Thymus (tissue), 14 donors: ENCODE measurements at places on chromosomes 1 and 21. TPM values are rescaled to one million over a fixed set of nuclear protein-coding genes. Genes with fewer than 3 reads are reported as not detected.
A peak's percentile ranks its signal among the peaks of the same experiment; 100 is the strongest.

- no peaks in the 10 kb centered on the region for H3K27me3 ChIP-seq
- H3K4me3 ChIP-seq = no peak overlapping the region
- DNase-seq = no peak
- no peaks in the 10 kb centered on the region for H3K36me3 ChIP-seq
Observed at GRCh38 chr1:118085365-118085764, 99.7 kb downstream of the SPAG17 start.

- no peak overlapping the region for H3K4me3 ChIP-seq
- no peaks in the 10 kb centered on the region for H3K4me1 ChIP-seq
- H3K27me3 ChIP-seq = no peaks in the 10 kb centered on the region
- DNase-seq = no peak
Observed at GRCh38 chr1:152679459-152679858, 4.4 kb downstream of the LCE2C start.

- H3K27me3 ChIP-seq = no peaks in the 10 kb centered on the region
- H3K4me1 ChIP-seq = no peaks in the 10 kb centered on the region
- no peak overlapping the region for H3K27ac ChIP-seq
- no peaks in the 10 kb centered on the region for H3K36me3 ChIP-seq
Observed at GRCh38 chr1:38207275-38207674, 160.7 kb upstream of the POU3F1 start.

- no peaks in the 10 kb centered on the region for H3K4me1 ChIP-seq
- H3K36me3 ChIP-seq = no peaks in the 10 kb centered on the region
- no peaks in the 10 kb centered on the region for H3K27me3 ChIP-seq
- H3K4me3 ChIP-seq = no peak overlapping the region
- no peak for DNase-seq
Observed at GRCh38 chr1:83077411-83077810, 921.5 kb downstream of the TTLL7 start.

GRCh38 chr21:35909456-35910223 is 150.7 kb downstream of the SETD4 start:
- DNase-seq = no peak
- no peaks in the 10 kb centered on the region for H3K36me3 ChIP-seq
- H3K4me3 ChIP-seq = no peak overlapping the region
- no peak overlapping the region for H3K27ac ChIP-seq
- peaks cover 2% of the 10 kb centered on the region for H3K27me3 ChIP-seq

DNA sequence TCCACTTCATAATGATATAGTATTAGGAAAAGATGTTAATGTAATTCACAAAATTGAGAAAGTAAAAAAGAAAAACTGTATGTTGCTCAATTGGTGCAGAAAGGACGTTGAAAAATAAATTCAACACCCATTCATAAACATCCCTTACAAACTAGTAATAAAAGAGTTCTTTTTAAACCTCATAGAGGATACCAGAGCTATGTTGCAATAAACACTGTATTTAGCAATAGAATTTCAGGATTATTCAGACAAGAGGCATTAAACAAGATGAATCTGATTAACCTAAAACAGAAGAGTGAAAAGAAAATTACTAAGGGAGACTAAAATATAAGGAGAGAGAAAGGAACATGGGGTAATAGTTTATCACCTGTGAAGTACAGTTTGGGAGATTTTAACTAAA is 154.8 kb downstream of the NTPCR start:
- H3K27ac ChIP-seq = no peak overlapping the region
- no peak overlapping the region for H3K4me3 ChIP-seq
- no peaks in the 10 kb centered on the region for H3K36me3 ChIP-seq
- DNase-seq = no peak

DNA sequence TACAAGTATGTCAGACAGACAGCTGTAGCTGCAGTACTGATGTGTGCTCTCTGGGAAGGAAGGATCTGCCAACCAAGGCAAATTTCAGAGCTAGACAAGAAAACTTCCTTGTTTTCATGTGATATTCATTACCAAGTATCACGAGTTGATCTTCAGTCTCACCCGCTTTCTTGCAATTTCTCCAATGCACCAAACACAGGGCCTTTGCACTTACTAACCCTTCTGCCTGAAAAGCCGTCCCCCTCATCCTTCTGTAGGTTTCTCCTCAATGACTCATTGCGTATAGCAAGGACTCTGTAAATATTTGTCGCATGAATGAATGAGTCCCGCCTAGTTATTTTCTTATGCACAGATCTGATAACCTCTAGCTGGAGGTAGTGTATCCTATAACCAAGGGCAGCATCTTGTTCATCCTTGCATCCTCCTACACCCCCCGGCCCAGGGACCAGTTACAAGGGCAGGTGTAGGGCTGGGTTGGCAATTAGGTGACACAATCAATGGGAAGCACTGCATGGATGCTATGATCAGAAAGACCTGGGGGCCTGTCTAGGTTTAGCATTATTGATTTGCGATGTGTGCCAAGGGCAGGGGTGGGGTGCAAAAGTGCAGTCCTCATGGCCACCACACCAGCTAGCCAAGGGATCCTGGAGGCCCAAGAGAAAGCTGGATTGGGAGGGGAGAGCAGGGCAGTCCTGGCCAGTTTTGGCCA is 51.4 kb upstream of the GPR157 start:
- no peak overlapping the region for H3K27ac ChIP-seq
- H3K4me3 ChIP-seq = no peak overlapping the region
- H3K27me3 ChIP-seq = peaks cover 33% of the 10 kb centered on the region
- no peaks in the 10 kb centered on the region for H3K36me3 ChIP-seq

GRCh38 chr1:33424610-33425009 is 6.3 kb downstream of the PHC2 start:
- H3K27me3 ChIP-seq = peaks cover 9% of the 10 kb centered on the region
- no peak overlapping the region for H3K4me3 ChIP-seq
- DNase-seq = no peak
- no peaks in the 10 kb centered on the region for H3K4me1 ChIP-seq
- no peak overlapping the region for H3K27ac ChIP-seq

- H3K27me3 ChIP-seq = no peaks in the 10 kb centered on the region
- H3K4me1 ChIP-seq = peaks cover 4% of the 10 kb centered on the region
- peak; percentile 63 for DNase-seq
- peaks cover 6% of the 10 kb centered on the region for H3K36me3 ChIP-seq
- no peak overlapping the region for H3K27ac ChIP-seq
Observed at GRCh38 chr1:39973503-39974135, 18.7 kb downstream of the MFSD2A start.

DNA sequence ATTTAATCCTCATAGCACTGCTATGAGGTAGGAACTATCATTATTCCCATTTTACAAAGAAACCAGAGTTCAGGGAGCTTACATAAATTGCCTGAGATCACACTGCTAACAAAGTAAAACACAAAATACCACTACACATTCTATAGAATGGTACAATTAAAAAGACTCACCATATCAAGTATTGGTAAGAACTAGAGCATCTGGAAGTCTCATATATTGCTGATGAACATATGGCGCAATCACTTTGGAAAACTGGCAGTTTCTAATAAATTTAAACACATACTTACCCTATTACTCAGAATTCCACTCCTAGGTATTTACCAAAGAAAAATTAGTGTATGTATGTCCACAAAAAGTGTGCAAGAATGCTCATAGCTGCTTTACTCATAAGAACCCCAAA is 261.5 kb downstream of the RRAGC start:
- H3K27me3 ChIP-seq = no peaks in the 10 kb centered on the region
- H3K4me1 ChIP-seq = no peaks in the 10 kb centered on the region
- H3K27ac ChIP-seq = no peak overlapping the region
- no peak overlapping the region for H3K4me3 ChIP-seq
- no peak for DNase-seq

GRCh38 chr1:225818229-225818628 is 8.3 kb downstream of the EPHX1 start:
- peaks cover 17% of the 10 kb centered on the region for H3K4me1 ChIP-seq
- H3K27ac ChIP-seq = no peak overlapping the region
- no peak for DNase-seq
- H3K4me3 ChIP-seq = no peak overlapping the region

DNA sequence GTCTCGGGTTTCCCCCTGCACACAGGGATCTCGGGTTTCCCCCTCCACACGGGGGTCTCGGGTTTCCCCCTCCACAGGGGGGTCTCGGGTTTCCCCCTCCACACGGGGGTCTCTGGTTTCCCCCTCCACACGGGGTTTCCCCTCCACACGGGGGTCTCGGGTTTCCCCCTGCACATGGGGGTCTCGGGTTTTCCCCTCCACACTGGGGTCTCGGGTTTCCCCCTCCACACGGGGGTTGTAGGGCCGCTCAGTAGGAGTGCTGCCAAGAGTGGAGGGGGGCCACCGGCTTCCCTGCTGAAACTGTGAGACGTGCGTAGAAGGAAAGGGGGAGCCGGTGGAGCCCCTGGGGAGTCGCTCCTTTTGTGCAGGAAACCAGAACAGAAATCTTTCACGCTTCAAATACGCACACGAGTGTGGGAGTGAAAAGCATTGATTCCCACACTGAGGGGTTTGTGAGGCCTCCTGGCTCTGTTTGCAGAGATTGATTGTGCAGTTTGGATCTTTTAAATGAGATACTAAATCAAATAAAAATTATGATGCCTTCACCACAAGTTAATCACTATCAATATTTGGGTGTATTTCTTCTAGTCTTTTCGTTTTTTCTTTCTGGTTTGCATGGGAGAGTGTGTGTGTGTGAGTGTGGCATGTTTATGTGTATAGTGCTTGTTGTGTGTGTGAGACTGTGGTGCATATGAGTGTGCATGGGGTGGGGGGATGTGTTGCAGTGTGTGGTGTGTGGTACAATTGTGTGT is 54.3 kb upstream of the TRAPPC10 start:
- H3K4me3 ChIP-seq = no peak overlapping the region
- DNase-seq = no peak
- H3K36me3 ChIP-seq = peaks cover 25% of the 10 kb centered on the region
- no peak overlapping the region for H3K27ac ChIP-seq
- peaks cover 21% of the 10 kb centered on the region for H3K4me1 ChIP-seq

- H3K36me3 ChIP-seq = no peaks in the 10 kb centered on the region
- no peak overlapping the region for H3K27ac ChIP-seq
- H3K27me3 ChIP-seq = peaks cover 4% of the 10 kb centered on the region
- no peaks in the 10 kb centered on the region for H3K4me1 ChIP-seq
Observed at GRCh38 chr21:41600556-41600955, 92.6 kb upstream of the TMPRSS2 start.

- H3K4me3 ChIP-seq = no peak overlapping the region
- peaks cover 49% of the 10 kb centered on the region for H3K4me1 ChIP-seq
- H3K27ac ChIP-seq = no peak overlapping the region
- H3K36me3 ChIP-seq = no peaks in the 10 kb centered on the region
- no peak for DNase-seq
- H3K27me3 ChIP-seq = no peaks in the 10 kb centered on the region
Observed at GRCh38 chr1:221777431-221778072, 35.7 kb upstream of the DUSP10 start.

GRCh38 chr21:28883931-28884330 is 108.7 kb downstream of the LTN1 start:
- DNase-seq = no peak
- no peak overlapping the region for H3K4me3 ChIP-seq
- H3K4me1 ChIP-seq = no peaks in the 10 kb centered on the region
- no peaks in the 10 kb centered on the region for H3K36me3 ChIP-seq
- H3K27me3 ChIP-seq = no peaks in the 10 kb centered on the region

DNA sequence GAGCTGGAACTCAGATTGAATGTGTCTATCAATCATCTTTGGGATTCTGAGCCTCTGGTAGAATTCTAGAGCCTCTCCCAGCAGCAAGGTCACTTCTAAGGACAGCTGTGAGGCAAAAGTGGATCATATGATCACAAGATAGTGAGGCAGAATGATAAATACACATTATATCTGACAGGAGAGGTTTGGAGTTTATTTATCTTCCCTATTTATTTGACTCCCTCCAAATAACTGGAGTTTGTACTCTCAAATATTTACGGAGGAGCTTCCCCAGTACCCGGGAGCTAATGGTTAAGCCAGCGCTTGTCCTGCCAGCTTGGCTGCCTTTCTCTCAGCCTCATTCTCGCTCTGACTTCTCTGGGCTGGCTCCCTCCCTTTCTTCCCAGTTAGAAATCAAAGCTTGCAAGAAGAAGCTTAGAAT is 2.3 kb downstream of the HMGCS2 start:
- H3K36me3 ChIP-seq = no peaks in the 10 kb centered on the region
- H3K4me1 ChIP-seq = no peaks in the 10 kb centered on the region
- no peak for DNase-seq
- no peak overlapping the region for H3K4me3 ChIP-seq
- H3K27me3 ChIP-seq = no peaks in the 10 kb centered on the region

DNA sequence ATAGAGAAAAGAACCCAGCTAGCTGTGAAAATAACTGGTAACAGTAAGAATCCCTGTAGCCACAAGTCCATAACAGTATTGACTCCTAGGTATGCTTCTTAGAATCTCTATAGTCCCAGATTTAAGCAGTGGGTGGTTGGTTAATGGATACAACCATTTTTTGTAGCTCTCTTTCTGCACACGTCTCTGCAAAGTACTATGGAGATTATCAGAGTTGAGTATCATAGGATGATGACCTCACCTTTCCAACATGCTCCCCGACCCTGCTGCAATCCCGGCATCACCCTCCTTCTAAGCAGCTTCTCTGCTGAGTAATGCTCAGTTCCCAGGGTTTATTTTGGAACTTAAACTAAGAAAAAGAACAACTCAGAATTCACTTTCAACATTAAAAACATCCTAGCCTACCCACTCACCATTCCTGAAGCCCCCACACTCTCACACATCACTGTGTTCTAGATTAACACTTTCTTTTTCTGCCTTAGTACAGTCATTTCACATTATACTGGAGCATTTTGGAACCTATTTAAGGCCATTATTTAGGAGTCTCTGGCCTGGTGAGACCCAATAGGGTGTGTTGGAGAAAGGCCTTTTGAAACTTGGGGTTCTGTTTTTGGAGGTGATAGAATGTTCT is 2.7 kb downstream of the MLLT11 start:
- H3K4me3 ChIP-seq = no peak overlapping the region
- H3K27me3 ChIP-seq = no peaks in the 10 kb centered on the region
- no peak for DNase-seq
- peaks cover 23% of the 10 kb centered on the region for H3K36me3 ChIP-seq
- no peaks in the 10 kb centered on the region for H3K4me1 ChIP-seq

GRCh38 chr1:3441410-3441847 is 13.0 kb upstream of the ARHGEF16 start:
- no peaks in the 10 kb centered on the region for H3K27me3 ChIP-seq
- no peak for DNase-seq
- no peak overlapping the region for H3K27ac ChIP-seq
- no peaks in the 10 kb centered on the region for H3K36me3 ChIP-seq

DNA sequence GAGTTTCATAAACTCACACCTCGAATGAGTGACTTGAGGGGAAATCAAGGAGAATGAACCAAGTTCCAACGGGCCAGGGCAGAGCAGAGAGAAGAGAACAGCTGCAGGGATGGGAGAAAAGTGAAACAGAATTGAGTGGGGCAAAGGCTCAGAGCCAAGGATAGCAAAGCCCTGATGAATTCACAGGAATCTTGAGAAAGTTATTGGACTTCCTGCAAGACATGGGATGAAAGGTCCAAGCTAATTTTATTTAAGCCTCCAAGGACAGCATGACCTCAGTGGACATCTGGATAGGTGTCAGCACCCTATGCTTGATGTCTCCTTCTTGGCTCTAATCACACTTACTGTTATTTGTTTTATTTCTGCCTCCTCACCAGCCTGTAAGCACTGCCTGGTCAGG is 43.0 kb upstream of the RAVER2 start:
- no peak overlapping the region for H3K4me3 ChIP-seq
- H3K4me1 ChIP-seq = no peaks in the 10 kb centered on the region
- no peak for DNase-seq
- no peak overlapping the region for H3K27ac ChIP-seq
- no peaks in the 10 kb centered on the region for H3K27me3 ChIP-seq

The OR6N1 gene
- not detected for total RNA-seq

The TNNT2 gene
- total RNA-seq = 3.1 TPM

The TINAGL1 gene
- 6.3 TPM for total RNA-seq

The PLA2G4A gene
- 4.7 TPM for total RNA-seq

The GBP7 gene
- 0.05 TPM for total RNA-seq

The GUK1 gene
- 313 TPM for total RNA-seq

The EVA1B gene
- 15.5 TPM for total RNA-seq

The TIMM17A gene
- 47.1 TPM for total RNA-seq

The HFM1 gene
- 0.85 TPM for total RNA-seq

The CFHR2 gene
- 0.09 TPM for total RNA-seq

The FCGR1A gene
- total RNA-seq = 2.7 TPM
